Liver (tissue), 10 donors: ENCODE measurements at places on chromosomes 5 and 9. TPM values are rescaled to one million over a fixed set of nuclear protein-coding genes. Genes with fewer than 3 reads are reported as not detected.

Gene MCIDAS
- polyA plus RNA-seq: not detected

Gene TSSK1B
- not detected for polyA plus RNA-seq

Gene CNTFR
- 1.9 TPM for polyA plus RNA-seq

DNA sequence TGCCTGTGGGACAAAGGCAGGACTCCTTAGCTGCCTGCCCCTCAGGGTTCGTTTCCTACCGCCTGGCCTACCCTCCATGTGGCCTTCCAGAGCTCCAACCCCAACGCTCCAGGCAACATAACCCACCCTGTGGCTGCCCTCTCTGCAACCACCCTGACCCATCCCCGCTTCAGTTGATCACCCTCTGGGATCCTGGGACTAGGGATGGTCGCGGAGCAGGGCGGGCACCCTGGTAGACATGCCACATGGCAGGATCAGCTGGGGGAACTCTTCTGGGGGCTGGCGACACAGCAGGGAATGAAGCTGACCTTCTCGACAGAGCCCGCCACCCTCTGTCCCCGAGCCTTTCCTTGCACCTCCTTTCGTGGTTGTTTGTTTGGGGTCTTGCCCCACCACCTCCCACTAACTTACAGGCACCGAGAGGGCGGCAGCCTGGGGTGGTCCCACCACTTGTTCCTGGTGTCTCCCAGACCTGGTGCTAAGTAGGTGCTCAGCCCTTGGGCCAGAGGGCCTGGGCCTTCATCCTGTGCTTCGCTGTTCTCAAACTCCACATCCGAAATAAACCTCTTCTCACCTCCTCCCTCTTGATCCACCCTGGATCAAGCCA, 243.1 kb downstream of the PBX3 start:
- no peak for DNase-seq

DNA sequence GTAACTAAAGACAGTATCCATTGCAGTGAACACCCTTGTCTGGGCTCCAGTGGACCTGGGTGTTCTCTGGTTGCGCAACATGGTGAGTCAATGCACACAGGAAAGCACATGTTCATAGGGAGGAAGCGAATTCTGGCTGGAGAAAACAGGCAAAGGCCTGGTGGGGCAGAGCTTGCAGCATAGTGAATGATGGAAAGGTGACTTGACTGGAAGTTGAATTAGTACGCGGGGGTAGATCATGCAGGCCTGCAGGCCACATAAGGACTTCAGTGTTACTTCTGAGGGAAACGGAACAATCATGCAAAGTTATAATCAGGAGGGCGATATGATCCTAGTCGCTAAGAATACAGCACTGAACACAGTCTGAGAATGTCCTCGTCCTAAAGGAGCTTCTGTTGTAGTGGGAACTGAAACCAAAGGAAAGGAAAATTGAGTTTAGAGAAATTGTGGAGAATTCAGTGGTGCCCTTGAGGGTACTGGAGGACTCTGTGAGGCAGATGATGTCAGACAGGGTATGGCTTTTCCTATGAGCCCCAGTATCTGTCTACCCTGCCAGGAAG, 71.9 kb upstream of the RANBP3L start:
- no peak for DNase-seq

- no peak for DNase-seq
These were observed 252.8 kb downstream of the PSAT1 start for GRCh38 chr9:78549711-78550110.

DNA sequence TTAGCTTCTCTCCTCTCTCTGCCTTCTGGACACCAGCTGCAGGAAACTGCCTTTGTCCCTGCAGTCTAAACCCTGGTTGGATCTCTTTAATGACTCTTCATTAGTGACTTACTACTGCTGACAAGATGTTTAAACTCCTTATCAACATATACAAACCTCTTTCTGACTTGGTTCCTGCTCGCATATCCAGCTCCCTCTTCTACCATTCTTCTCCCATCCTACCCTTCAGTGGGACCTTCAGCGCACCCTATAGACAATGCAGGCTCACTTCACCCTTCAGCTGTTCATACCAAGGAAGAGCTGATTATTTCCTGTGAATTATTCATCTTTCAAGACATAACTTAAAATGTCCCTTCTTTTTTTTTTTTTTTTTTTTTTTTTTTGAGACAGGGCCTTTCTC, 436.5 kb downstream of the KIAA0825 start:
- DNase-seq: no peak

- no peak for DNase-seq
These were observed 23.9 kb downstream of the SLC35A4 start for GRCh38 chr5:140588311-140589070.

DNA sequence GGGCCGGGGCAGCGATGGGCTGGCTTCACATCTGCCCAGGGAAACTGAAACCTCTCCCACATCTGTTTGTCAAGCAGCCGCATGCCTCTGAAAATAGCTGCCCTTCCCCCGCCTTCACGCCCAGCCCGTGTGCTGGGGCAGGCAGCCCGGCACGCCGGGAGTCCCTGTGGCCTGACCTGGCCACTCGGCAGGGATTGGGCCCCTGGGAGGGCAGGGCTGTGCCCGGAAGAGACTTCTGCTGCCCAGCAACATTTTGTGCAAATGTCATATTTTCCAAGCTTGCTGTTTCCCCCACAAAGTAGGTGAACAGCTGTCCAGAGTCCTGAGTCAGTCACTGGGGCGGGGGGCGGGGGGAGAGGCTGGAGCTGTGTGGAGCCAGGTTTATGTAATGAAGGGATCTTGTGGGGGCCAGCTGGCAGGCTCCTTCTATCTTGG, 8.2 kb downstream of the COL27A1 start:
- DNase-seq: peak; percentile 61

DNA sequence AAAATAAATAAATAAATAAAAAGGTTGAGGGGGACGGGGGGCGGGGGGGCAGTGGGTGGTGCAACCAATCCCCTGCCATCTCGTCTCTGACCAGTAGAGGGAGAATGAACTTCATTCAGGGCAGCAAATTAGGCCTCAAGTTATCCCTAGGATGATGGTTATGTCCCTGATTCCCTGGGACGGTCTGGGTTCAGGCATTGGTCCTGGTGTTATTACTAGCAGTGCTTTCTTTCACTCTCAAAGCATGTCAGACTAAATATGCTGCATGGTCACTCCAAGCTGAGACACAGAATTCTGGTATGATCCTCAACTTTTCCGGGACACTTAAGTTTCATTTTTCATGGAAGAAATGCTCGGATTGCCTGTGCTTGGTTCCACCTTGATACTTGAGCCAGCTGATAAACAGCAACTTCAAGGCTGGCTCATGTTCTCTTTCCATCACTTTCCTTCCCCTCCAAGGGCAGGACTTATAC, 59.4 kb downstream of the DAP start:
- DNase-seq: peak; percentile 63

- DNase-seq: no peak
These were observed 4.2 kb upstream of the IRX2 start for GRCh38 chr5:2755681-2756171.

DNA sequence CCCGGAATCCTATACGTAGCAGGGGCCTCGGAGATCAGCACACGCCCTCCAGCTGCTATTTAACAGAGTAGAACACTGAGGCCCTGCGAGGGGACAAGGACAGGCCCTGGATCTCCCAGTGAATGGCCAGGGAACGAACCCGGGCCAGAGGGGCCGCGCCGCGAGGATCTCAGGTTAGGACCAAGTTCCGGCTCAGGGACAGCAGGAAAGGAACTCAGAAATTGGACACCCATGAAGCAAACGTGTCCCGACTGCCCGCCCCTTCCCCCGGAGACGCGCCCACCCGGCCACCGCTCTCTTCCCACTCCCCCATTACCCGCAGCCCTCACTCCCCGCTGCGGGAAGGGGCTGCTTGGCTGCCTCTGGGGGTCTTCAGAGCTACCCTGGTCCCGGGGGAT, 1.0 kb upstream of the FOXE1 start:
- DNase-seq: no peak

- DNase-seq: no peak
These were observed 664.0 kb downstream of the NR2F1-AS1 start for GRCh38 chr5:92917044-92917443.

- peak; percentile 51 for DNase-seq
These were observed 43.1 kb downstream of the NDFIP1 start for GRCh38 chr5:142151436-142152383.

DNA sequence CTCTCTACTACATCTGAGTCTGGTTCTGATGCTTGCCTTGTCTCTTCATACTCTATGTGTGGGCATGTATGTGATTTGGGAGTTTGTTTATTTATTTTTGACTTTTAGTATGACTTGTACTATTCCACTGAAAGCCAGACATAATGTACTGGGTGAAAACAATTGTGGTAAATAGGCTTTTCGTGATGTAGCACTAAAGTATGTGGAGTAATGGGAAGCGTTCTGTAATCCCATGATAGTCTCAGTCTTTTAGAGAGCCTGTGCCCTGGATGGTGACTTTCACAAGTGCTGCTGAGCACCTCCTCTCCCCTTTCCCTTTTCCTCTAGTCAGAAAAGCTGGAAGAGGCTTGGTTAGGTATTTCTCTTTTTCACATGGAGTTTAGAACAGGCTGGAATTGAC, 85.8 kb upstream of the S1PR3 start:
- no peak for DNase-seq

DNA sequence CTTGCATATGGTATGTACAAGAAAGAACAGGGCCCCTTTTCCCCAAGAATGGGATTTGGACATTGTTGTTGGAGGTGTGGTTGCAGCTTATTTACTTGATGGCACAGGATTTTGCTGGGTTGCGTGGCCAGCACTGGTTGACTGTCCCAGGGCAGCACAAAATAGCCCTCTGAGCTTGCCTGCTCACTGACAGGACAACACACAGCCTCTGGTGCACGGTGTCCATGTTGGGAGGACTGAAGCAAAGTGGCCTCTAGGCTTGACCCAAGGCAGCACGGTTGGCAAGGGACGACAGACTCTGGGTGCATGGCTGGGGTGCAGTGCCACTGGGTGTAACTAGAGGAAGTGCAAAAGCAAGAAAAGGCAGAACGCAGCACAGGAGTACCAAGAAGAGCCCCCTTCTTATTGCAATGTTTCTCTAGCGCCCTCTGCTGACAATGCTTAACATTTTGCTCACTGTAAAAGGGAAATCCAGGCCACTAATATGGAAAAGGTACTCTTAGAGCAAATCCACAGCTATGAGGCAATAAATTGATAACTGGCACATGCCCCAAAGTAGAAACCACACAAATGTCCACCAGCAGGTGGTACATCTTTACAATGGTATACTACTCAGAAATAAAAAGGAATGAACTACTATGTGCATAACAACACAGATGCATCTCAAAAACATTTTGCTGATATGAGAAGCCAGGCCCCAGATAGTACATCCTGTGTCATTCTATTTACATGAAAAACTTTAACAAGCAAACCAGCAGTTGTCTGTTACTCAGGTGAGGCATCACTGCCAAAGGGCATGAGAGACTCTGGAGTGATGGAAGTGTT, 47.4 kb upstream of the BARX1 start:
- DNase-seq: no peak

GRCh38 chr9:130036099-130036498, 6.9 kb downstream of the FNBP1 start:
- no peak for DNase-seq
